ENCODE measurements at places on chromosomes 4 and X.

GRCh38 chrX:75603833-75604232 lies 81.0 kb upstream of the ZDHHC15 start:
- DNase-seq = peak; percentile 63

DNA sequence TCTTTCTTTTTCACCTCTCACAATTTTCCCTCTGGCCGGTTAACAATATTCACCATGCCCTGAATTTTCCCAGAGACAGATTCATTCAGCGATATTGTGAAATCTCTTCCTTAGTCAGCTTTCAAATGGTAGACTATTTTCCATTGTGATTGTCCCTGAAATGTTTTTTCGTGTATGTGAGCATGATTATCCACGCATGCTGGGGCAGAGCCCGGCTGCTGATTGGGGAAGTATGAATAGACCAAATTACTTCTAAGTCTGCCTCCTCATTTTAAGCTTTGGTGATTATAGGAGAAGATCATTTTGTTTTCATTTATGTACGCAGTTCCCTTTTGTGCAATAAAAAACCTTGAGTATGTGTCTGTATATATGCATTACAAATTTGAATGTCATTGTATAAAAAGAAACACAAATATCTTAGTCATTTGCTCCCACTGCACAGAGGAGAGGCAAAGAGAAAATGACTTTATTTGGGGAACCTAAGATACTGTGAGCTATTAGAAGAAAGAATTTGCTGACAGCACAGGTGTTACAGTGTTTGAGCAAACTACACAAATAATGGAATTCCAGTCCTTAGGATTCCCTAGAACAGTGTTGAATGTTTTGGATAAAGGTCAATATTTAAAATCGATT lies 11.3 kb downstream of the DTHD1 start:
- no peak for DNase-seq

DNA sequence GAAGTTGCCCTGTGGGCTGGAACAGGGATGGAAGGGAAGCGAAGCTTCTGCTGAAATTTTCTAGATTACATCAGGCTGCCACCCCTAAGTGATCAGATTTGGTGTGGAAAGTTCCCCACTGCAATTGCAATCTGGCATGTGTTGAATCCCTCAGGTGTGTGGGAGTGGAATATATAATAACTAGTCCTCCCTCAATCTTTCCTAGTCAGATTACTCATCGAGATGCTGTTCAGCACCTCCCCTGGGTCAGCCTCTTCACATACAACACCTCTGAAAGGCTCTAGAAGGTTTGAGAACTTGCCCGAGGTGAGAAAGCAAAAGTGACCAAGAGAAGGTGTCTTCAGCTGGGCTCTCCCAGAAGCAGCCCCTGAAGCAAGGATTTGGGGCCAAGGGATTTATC lies 336.8 kb downstream of the BCOR start:
- DNase-seq = no peak

DNA sequence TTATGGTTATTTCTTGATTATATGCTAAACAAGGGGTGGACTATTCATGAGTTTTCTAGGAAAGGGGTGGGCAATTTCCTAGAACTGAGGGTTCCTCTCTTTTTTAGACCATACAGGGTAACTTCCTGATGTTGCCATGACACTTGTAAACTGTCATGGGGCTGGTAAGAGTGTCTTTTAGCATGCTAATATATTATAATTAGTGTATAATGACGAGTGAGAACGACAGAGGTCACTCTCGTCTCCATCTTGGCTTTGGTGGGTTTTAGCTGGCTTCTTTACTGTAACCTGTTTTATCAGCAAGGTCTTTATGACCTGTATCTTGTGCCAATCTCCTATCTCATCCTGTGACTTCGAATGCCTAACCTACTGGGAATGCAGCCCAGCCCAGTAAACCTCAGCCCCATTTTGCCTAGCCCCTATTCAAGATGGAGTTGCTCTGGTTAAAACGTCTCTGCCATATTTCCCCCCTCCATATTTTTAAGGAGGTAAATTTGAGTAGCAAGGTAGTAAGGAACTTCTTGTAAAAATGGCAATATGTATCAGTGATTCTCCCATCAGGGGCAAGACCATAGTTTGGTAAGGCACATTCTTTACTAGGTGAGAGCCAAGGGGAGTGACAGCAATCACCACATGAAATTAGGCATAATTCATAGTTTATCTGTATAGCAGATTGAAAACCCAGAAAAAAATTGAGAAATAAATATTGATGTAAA lies 2.6 kb downstream of the CXCL2 start:
- DNase-seq = no peak

DNA sequence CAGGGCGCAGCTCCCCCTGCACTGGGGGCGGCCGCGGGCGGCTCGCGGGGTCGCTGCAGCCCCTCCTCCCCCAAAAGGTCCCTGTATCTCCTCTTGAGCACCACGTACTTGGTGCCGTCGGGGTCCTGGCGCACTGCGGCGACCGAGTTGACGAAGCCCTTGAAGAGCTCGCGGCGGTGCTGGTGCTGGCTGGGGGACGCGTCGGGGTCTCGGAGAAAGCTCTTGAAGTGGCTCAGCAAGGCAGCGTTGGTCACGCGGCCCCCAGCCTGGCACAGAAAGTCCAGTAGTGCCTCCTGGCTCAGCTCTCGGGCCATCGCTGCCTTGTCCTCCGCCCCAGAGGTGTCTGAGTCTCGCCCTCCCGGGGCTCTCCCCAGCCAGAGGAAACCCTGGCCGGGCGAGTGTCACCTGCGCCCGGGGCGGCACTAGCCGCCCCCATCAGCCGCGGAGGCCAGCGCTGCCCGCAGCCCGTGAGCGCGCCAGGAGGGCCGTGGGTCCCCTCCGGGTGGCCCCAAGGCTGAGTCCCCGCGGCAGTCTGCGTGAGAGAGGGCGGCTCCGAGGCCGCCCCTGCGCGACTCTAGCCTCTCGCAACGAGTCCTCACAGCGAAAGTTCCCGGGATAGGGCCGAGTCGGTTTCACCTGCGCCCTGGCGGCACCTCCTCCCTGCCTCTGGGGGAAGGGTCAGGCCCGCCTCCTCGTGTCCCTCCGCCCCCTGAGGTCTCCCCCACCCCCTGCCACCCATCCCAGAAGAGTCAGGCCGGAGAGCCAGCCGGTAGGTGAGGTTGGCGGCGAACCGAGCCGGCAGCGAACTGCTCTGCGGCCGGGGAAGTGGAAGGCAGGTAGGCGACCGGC lies at the start of gene SOWAHB:
SOWAHB (minus strand) TSS at position 609 of the 849 bp plus-strand sequence; CDS start at position 314, 295 bp downstream.
- DNase-seq = no peak

GRCh38 chrX:88355252-88355651 lies 391.8 kb upstream of the CPXCR1 start:
- no peak for DNase-seq

GRCh38 chr4:8301851-8302730 lies 32.5 kb downstream of the HTRA3 start:
- DNase-seq = no peak

GRCh38 chr4:40193578-40193977 lies 3.3 kb upstream of the RHOH start:
- DNase-seq = no peak

- peak; percentile 43 for DNase-seq
Measured at GRCh38 chr4:21469438-21470300, 478.9 kb downstream of the KCNIP4 start.

DNA sequence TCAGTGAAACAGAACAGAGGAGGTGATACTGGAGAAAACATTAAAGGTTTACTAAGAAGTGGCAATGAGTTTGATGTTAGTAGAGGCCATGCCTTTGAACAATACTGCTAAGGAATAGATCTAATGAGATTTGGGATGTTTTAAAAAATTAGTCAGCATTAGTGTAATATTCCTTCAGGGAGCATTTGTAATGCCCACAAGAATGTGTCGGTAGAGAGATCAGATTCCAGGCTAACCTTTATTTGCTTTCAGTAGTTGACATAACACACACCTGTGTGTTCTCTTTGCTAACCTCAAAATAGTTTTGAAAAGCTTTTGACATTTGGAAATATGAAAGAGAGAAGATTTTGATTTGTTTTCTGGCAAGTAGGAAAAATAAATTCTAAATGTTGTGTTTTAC lies 328.8 kb downstream of the BMPR1B start:
- no peak for DNase-seq

- DNase-seq = no peak
Measured at GRCh38 chrX:49058794-49059193, at the start of gene CCDC120. Gene CCDC120, plus strand, starts transcription at chrX:49058999. Its CDS starts 3,043 bp downstream, at chrX:49062042.

DNA sequence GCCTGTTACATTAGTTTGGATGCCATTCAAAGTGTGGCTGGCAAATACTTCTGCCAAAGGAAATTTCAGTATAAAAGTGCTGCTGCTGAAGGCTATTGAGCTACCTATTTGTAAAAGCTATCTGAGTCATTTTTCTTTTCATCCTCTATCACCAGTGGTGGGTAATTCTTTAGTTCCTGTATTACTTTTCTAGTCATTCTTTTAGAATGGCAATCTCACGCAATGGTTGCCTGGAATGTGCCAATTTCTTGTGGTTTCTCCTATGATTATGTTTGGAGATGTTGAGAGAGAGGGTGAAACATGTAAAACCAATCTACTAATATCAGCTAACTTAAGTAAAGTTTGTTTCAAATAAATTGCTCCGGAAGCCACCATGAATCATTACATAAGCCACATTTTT lies 685.0 kb downstream of the RAPGEF2 start:
- no peak for DNase-seq
